ENCODE measurements at places on chromosomes 12 and 14.

- DNase-seq: peak; percentile 18
Measured at GRCh38 chr14:67583711-67584644, 16.1 kb downstream of the PIGH start.

GRCh38 chr12:123767613-123768012, 5.5 kb downstream of the DNAH10 start:
- DNase-seq: no peak

GRCh38 chr14:90281756-90282155, 25.4 kb downstream of the PSMC1 start:
- DNase-seq: no peak

GRCh38 chr14:56099081-56099797, 19.0 kb upstream of the PELI2 start:
- DNase-seq: no peak

DNA sequence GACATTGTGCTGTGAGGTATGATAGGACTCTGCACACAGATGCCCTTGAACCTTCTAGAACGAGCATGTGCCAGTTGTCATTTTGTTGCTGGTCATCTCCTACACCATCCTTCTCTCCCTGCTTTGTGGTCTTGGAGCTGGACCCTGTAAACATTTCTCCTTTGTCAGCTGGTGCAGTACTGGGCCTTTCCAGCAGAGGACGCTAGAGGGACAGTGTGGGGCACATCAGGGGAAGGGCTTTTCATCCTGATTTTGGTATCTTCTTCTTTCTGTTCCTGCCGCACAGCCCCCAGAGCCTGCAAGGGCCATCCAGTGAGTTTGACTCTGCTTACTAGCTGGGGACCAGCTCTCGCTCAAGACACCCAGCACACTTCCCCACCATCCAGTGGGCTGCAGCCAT, 484.6 kb downstream of the AACS start:
- no peak for DNase-seq

DNA sequence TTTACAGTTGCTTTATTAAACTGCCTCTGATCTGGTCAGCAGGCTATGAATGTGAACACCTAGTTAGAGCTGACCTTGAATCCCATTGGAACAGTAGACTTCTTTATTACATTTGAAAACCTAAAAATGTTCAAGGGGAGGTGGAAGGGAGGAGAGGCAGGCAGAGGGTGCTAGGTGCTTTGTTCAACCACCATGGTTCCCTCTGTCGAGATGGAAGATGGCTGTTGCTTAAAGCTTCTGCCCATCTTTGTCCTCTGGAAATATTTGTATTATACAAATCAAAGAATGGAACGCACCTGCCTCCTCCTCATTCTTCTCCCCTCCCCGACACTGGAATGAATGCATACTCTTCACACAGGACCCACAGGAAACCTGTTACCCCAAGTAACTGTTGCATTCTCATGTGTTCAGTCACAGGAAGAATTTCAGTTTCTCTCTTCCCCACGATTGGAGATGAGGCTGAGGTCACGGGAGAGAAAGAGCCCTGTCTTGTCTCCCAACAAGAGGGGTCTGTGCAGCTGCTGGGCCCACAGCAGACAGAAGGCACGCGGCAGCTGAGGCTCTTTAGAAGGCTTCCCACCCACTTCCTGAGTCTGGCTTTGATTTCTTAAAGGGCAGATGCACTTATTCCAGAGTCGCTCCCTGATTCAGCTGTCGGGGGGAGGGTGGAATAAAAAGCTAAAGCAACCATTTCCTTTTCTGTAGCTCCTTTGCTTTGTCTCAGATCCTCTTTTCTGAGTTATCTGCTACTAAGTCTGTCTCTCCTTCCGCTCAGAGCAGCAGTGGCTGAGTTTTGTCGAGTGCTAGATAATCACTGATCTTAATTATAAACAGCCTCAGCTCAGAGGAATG, 217.9 kb upstream of the BTG1 start:
- DNase-seq: no peak

DNA sequence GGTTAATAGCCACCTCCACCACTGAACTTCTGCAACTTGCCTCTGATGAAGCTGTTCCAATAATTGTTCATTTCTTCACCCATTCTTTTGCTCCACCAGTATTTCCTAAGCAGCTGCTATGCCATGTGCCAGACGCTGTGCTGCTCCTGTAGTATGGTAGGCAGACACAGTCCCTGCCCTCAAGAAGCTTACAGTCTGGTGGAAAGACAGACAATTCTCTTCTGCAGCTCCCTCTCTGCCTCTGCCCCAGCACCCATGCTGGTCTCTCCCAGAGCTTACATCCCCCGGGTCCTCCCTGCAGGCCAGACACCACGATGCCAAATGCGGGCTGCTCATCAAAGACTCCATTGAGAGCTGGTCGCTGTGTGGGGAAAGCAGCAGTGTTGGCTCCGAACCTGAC, 111.6 kb upstream of the ESRRB start:
- DNase-seq: no peak

GRCh38 chr14:24941719-24942118, 108.2 kb downstream of the STXBP6 start:
- no peak for DNase-seq

GRCh38 chr12:79206871-79207270, 342.3 kb downstream of the SYT1 start:
- no peak for DNase-seq

- DNase-seq: no peak
Measured at GRCh38 chr12:45668641-45669040, 60.9 kb upstream of the ARID2 start.

DNA sequence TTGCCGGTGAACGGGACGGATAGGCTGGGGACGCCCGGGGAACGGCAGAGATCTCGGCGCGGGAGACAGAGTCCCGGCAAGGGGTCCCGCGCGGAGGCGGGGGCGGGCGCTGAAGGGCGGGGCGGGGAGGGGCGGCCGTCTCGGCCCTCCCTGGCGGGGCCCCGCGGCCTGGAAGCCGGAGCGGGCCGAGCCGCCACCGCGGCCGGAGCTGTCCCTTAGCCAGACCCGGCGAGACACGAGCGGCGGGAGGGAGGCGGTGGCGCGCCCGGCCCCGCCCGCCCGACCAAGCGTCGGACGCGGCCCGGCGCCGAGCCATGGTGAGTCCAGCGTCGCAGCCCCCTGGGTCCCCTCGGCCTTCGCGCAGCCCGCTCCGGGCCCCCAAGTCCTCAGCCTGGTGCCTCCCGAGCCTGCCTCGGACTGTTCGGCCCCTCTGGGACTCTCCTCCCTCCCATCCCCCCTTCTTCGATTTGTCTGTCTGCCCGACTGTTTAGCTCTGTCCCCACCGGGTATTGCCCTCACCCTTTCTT, at the start of gene ARHGEF40:
TSS of gene ARHGEF40 (plus strand) at position 222 of the 527 bp plus-strand sequence. CDS start at position 315, 93 bp downstream.
- DNase-seq: no peak

DNA sequence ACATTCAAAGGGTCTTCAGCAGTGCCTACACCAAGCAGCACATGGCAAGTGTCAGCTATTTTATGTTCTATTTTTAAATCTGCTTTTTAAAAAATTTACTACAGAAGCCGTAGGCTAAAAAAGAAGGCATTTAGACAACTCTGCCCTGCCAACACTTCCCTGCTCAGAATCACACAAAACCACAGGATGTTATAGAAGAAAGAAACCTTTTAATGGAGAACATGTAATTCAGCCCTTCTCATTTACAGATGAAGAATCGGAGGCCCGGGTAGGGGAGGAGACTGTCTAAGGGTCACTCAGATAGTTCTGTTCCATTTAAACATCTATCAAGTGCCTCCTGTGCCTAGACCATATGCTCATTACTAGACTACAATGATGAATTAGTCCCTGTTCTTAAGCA, 171.8 kb upstream of the NTF3 start:
- DNase-seq: no peak

DNA sequence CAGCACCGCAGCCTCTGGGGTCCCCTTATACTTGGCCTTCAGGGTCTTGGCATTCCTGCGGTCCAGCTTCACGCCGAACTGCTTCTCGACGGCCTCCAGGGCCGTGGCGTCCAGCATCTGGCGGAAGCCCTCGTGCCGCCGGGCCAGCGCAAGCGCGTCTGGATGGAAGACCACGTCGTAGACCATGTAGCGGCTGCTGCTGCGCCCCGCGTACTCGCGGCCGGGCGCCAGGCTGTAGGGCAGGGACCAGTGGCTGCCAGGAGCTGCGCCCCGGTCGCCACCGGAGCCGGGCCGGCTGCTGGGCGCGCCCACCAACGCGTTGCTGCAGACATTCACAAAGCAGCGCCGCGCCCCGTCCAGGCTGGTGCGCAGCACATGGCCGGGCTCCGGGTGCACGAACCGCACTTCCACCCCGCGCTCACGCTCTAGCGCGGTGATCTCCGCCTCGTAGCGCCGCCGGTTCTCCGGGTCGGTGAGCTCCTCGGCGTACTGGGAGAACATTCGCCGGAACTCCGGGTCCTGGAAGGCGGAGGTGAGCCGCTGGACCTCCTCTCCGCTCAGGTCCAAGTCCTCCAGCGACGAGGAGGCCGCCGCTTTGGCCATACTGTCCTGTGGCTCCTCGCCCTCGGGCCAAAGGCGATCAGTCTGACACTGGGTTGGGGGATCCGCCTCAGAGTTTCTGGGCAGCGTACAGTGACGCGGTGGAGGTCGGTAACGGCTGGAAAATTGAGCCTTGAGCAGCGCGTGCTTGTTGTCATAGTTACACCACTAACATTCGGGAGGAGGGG, at the start of gene DNAAF2:
TSS of gene DNAAF2 (minus strand) at position 698 of the 788 bp plus-strand sequence. CDS start at position 603, 95 bp downstream.
- peak; percentile 69 for DNase-seq

DNA sequence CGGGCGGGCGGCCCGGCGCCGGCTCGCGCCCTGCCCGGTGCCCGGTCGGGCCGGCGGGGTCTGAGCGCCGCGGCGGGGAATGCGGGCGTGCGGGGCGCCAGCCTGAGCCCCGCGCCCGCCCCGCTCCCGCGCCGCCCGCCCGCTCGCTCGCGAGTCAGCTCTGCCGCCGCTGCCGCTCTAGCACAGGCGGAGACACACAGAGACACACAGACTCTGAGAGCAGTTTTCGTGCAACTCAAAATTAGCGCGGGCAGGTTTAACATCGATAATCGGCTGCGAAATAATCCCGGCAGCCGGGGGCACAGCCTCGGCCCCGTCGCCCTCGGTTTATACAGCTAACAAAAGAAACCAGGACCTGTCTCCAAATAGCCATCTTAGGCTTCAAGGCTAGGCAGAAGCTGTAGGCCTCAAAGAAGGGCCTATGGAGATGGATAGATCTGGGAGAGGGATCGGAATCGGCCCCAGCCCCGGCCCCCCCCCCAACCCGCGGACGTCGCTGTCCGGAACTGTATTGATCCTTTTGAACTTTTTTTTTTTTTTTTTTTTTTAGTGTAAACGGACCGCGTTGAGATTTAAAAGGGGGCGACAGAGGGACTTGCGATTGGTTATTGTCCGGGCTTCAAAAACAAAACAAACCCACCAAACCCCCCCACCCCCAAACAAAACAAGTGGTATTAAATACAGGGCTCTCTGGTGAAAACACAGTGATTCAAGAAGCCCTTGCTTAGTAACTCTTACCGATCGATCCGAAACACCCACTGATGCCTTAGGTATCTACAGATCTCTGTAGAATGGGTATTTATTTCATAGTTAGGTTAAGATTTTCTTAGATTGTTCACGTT, 1.1 kb downstream of the ARID2 start:
- DNase-seq: peak; percentile 24

- DNase-seq: no peak
Measured at GRCh38 chr12:50580436-50580835, 75.7 kb downstream of the DIP2B start.

GRCh38 chr12:123401753-123402683, 18.1 kb downstream of the KMT5A start:
- no peak for DNase-seq

- no peak for DNase-seq
Measured at GRCh38 chr14:59245809-59246295, 57.4 kb downstream of the DAAM1 start.

DNA sequence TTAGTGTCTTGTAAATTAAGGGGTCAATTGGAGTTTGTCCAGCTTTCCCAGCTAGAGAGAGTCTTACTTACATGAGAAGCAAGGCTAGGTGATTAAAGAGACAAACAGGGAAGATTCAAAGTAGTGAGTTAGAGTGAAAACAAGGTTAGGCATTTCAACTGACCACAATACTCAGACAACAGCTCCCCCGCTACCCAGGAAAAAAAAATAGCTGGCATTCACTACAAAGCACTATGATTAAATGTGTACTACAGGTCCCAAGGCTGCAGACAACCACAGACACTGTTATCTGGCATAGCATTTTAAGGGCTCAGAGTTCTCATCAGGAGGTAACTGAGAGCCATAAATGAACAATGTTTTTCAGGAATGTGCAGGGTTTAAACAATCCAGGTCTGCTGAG, 680.9 kb downstream of the TMEM121 start:
- DNase-seq: no peak

- no peak for DNase-seq
Measured at GRCh38 chr14:35068238-35069012, 22.4 kb downstream of the FAM177A1 start.

GRCh38 chr14:69315301-69315700, 55.3 kb downstream of the GALNT16 start:
- no peak for DNase-seq

DNA sequence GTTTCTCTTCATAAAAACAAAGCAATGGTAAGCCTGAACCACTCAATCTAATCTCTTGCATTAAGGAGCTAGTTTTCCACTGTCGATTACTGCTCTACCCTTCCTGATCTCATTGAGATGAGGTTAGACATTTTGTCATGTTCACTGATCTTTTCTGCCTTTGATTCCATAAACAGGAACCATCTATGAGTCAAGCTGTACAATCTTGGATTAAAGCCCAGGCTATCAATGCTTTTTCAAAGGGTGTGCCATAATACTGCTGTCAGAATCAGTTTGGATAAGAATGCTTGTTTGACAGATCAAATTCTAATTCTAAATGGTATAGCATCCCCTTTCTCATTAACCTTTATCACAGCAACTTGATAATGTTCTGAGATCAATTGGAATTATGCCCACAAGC, 16.1 kb downstream of the GRIP1 start:
- peak; percentile 47 for DNase-seq

GRCh38 chr12:39490500-39491282, 47.8 kb upstream of the KIF21A start:
- DNase-seq: peak; percentile 75

- no peak for DNase-seq
Measured at GRCh38 chr14:75289840-75290388, 11.3 kb downstream of the FOS start.

- DNase-seq: no peak
Measured at GRCh38 chr12:33834672-33835071, 187.6 kb upstream of the ALG10 start.

DNA sequence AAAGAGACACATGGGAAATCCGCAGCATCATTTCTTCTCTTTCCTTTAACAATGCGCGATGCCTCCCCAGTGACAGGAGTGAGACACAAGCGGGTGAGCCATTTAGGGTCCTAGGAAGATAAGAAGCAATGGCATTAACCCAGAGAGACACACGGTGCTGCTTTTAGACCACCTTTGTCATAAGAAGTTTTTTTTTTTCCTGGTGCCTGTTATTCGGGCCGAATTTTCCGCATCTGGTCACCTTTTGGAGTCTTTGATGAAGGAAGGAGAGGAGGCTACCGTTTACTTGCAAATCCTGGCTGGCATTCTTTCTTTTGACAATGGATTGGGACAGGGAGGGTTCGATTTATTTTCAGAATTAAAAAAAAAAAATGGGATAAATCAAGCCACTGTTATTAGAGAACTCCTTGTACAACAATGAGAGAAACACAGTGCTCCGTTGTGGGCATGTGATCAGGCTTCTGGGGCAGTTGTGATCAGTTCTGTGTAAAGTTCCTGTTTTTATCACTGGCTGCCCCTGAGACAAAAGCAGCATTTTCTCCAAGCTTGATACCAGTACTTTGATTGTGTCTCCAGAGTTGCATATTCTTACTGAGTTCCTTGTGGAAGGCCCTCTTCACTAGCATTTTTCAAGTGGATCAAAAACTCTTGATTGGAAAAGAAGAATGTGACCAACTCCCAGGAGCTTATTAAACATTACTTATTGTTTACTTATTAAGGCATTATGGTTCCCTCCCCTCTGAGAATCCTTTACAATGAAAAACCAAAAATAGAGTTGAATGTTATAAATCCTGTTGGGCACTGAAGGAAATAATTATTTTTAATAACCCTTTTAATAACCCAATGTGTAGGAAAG, 1.1 kb downstream of the DIP2B start:
- DNase-seq: no peak
